ENCODE measurements at places on chromosomes 16 and 17.

DNA sequence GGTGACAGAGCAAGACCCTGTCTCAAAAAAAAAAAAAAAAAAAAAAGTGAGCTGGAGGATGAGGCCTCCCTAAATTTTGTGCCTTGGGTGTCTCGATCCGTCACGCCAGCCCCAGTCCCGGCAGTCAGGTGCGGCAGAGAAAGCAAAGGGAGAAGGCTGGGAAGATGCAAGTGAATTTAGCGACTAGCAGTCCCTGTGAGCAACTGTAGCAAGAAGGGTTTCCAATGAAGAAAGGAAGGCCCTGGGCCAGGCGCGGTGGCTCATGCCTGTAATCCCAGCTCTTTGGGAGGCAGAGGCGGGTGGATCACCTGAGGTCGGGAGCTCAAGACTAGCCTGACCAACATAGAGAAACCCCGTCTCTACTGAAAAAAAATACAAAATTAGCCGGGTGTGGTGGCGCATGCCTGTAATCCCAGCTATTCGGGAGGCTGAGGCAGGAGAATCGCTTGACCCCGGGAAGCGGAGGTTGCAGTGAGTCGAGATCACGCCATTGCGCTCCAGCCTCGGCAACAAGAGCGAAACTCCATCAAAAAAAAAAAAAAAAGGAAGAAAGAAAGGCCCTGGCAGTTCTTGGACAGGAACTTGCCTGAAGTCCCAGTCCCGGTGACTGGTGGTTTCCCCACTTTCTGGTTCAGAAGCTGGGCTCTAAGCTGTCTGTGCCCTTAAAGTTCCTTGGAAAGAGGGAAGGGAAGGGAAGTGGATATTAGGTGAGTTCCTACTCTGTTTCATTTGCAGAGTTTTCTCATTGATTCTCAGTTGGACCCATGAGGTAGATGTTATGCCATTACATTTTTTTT lies 1.8 kb upstream of the QPRT start:
- DNase-seq, result no peak

DNA sequence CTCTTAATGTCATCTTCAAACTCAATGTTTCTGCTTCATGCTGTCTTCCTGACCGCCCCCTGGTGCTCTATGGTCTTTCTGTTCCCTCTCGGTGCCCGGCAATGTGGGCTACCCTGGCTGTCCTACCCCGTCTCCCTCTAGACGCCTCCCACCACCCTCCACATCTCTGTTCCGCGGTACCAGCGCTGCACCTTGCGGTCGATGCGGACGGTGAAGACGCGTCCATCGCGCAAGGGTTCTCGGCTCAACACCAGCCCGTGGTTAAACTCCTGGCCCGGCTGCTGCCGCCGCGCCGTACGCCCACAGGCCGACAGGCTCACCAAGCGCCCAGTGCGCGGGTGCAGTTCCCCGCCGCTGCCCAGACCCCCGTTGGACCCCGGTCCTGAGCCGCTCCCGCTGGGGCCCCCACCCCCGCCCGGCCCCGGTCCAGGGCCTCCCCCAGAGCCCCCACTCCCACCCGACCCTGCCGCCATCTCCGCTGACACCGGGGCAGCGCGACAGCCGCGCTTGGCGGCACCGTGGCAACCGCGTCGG lies at the start of gene NEURL4:
TSS of gene NEURL4 (minus strand) at position 496 of the 534 bp plus-strand sequence. CDS start at position 473, 23 bp downstream.
- DNase-seq, result no peak

DNA sequence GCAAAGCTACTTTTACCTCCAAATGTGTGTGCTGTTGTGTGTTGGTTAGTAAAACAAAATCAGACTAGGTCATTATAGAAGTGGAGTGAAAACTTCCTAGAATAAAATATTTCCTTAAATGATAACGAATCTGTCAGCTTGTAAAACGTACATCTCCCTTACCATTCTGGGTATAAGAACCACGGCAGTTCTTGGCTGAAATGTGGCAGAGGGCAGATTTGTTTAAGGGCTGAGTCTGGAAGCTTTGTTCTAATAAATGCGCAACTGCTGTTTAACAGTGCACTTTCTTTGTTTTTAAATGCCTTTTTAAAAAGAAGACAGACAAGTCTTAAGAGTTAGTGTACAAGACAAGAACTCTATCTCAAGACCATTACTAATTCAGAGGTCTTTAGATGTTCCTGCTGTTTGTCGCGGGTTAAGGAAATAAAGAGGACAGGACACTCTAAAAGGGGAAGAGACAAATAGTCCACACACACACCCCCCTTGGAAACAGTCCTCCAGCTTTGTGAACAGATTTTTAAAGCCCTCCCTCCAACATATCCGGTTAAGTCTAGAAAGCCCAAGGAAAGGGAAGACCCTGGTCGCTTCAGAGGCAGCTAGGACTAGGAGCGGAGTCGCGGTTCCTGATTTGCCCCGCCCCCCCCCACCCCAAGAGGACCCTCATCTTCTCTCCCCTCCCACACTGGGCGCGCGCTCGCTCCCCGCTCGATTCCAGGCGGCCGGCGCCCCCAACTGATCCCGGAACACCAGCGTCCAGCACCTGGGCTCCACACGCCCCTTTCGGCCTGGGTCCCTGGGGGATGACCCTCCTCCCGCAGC lies 658 bp downstream of the SYNRG start:
- DNase-seq, result no peak

- no peak for DNase-seq
These were observed 48.9 kb downstream of the TEX2 start for GRCh38 chr17:64213995-64214811.

DNA sequence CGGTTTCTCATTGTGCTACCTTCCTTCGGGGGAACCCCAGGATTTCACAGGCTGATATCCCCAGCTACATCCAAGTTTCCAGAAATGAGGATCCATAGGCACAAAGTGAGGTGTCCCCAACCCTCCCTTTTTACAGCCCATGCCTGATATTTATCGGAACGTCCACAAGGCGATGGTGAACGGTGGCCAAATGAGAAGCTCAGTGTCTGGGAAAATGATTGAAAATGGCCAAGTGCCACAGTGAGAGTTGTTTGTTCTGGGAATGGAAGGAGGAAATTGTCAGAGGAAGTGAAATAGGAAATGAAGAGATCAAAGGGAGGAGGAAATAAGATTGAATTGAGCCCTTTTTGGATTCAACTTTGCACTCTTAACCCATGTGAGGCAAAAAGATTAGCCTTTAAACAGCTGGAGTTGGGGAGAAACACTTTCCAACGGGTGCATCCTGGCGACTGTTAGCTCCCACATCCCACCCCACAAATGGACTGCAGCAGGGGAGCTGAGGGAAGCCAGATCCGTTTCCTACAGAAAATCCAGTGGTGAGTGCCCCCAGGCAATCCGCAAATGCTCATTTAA lies 294.4 kb upstream of the IRX5 start:
- DNase-seq, result no peak

DNA sequence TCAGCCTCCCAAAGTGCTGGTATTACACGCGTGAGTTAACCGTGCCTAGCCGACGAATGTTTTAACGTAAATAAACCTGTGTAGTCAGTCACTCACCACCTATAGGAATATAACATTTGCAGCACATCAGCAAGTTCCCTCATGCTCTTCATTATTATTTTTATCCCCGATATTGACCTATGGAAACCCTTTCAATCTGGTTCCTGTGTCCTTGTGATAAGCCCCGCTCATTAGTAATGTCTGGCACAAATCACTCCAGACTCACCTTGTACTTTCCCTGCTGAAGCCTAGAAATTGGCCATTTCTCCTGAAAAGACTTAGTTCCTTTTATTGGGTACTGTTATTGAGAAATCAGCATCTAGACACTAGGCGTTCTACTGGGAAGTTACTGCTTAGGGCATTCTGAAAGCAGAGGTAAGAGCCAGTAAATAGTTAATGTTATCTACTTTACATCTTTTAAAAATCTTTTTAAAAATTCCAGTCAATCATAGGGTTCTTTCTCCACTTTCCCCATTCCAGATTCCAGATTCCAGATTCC lies 1.5 kb upstream of the PHKG2 start:
- no peak for DNase-seq

- no peak for DNase-seq
These were observed 16.6 kb downstream of the RBFOX3 start for GRCh38 chr17:79594271-79594670.

DNA sequence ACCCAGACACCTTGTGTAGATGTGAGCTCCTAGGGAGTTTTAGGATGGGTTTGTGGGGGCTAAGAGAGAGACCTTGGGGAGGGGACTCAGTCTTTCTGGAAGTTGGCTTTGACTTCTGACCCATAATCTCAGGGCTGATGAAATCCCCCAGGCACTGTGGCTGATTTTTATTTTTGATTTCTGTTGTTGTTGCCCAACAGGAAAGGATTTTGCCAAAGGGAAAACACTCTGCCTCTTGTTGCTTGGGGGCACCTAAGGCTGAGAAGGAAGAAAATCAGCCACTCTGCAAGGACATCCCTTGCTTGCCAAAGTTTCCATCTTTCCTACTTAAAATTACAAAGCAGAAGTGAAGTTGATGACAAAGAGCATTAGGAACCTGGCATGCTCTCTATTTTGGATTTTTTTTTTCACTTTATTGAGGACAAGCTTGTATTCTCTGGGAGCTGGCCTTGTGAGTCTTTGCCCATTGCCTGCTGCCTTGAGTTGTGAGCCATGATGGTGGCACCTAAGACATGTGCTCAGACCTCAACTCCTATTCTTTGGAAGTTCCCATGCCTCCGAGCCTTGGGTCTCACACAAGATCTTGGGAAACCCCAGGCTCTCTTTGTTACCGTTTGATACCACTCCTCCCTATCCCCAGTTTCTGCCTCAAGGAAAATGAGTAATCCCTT lies 3.2 kb upstream of the C1QTNF1 start:
- DNase-seq, result peak; percentile 11

GRCh38 chr17:58517378-58517927 lies 3.0 kb upstream of the MTMR4 start:
- DNase-seq, result no peak

DNA sequence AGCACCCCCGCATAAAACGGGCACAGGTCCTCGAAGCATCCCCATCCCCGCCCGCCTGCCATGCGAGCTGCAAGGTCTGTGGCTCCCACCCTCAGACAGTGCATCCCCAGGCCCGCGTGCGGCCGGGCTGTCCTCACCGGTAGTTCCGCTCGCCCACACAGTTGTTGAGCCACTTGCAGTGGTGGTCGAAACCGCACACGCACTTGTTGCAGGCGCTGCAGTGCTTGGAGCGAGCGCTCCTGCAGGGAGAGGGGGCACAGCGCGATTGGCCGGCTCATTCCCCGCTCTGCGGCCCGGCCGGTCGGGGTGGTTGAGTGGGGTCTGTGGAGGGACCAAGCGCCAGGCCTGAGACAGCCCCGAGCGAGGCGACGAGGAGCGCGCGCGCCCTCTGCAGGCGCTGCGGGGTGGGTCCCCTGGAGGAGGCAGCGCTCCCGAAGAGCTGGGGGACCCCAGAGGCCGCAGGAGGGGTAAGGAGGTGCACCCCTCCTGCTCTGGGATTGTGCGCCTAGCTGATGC lies 6.0 kb upstream of the TPPP3 start:
- no peak for DNase-seq

- DNase-seq, result peak; percentile 92
These were observed 3.2 kb upstream of the DBNDD1 start for GRCh38 chr16:90022209-90023077.

GRCh38 chr17:9256751-9257629 lies 235.7 kb downstream of the NTN1 start:
- DNase-seq, result no peak

GRCh38 chr17:47077576-47077975 lies 98.5 kb upstream of the RPRML start:
- no peak for DNase-seq

DNA sequence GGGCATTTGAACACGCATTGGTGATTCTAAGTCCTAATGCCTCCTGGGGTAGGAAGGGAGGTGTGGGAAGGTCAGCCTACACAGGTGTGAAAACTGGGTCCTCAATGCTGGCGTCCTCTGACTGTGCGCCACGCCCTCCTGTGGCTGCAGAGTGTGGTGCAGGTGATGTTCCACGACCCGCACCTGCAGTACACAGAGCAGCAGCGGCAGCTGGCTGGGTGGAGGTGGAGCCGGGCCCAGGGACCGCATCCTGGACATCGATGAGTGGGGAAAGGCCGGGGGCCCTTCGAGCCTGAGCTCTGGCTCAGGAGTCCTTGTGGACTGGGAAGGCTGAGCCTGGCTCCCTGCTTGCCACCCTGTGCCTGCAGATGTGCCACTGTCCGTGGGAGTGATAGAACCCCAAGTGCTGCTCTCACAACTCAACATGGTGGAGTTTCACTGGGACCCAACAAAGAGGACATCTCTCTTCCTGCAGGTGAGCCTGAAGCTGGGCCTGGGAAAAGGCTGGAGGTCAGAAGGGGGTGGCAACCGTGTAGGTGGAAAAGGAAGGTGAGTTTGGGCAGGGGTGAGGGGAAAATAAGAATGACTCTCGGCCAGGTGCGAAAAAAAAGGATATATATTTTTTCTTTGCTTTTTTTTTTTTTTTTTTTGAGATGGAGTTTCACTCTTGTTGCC lies 14.0 kb upstream of the STAC2 start:
- DNase-seq, result no peak

DNA sequence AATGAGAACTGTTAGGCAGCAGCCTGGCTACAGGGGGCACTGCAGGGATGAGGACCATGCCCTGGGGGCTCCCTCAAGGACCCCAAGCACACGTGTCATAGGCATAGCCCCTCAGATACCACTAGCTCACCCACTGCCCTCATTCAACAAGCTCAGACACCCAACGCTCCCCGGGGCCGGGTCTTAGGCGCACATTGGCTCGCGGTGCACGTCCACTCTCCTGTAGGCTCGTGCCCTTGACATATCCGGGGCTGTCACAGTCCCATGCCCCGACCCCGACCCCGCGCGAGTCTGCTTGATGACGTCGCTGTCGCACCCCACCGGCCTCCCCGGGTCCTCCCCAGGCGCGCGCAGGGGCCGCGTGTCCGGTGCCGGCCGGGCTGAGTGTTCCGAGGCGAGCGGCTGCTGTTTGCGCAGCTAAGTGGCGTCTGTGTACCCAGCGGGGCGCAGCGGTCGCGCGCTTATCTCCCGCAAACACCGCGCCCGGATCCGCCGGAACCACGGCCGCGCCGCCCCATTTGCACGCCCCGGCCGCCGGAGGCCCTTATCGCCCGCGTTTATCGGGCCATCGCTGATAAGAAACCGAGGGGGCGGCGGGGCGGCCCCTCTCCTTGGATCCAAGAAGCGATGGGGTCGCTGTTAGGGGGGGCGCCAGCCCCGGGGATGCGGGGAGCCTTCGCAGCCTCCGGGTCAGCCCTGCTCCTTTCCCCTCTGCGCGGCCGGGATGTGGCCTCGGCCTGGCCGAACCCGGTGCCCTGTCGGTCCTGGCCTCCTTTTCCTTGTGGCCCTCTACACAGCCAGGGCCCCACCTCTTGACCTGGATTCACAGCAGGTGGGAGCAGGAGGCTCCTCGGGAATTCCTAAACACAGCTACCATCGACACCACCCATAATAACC lies 20.7 kb upstream of the NAGS start:
- DNase-seq, result no peak

DNA sequence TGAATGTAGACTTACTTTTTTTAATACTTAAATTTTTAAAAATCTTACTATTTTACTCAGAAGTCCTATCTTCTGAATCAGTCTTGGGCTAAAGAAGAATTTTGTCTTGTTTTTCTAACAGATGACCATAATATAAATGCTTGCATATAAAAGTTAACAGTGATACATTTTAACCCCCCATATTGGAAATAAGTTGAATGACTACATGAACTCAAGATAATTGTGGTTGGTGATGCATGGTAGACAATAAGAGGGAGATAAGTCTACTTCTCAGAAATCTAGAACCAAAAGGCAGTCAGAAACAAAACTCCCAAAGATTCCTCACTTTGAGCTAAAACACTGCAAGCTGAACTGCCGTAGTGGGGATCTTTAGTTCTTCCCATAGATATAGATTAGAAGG lies 868.4 kb upstream of the SOX9 start:
- DNase-seq, result no peak

GRCh38 chr16:81633680-81634379 lies 145.3 kb upstream of the PLCG2 start:
- DNase-seq, result no peak

GRCh38 chr16:66618588-66619375 lies 14.3 kb downstream of the CMTM3 start:
- DNase-seq, result no peak
